ENCODE measurements at places on chromosomes 3 and 15.
A peak's percentile ranks its signal among the peaks of the same experiment; 100 is the strongest.

DNA sequence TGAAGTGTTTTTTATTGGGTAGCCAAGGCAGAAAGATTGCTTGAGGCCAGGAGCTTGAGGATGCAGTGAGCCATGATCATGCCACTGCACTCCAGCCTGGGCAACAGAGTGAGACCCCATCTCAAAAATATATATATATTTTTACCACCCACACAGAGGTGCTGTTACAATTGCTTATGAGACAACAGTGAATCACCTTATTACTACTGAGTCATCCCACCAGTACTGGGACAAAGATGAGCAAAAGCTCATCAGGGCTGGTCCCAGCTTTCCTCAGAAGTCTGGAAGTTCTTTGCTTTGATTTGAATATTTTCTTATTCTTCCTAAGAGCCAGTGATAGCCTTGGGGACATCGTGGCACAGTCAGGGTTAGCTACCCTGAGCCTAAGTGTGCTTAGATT, 207.7 kb downstream of the SOX2 start:
- no peak for DNase-seq

DNA sequence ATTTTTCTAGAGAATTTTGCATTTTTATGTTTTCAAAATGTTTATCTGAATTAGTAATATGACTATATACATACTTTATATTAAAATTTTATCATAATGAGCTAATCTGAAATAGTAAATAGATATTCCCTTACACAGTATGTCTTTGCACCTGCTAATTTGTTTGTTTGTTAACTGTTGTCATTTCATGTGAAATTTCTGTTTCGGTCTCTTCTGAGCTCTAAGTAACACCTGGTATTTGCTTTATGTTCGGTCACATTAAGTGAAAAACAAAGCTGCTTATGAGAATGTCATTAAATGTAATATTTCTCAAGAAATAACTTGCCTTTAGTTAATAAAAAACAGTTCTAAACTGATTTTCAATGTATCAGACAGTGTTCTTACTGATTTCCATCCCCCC, 61.1 kb downstream of the FNDC3B start:
- DNase-seq: no peak

- peak; percentile 43 for DNase-seq
Measured at GRCh38 chr3:42711491-42712343, 9.1 kb upstream of the HHATL start.

GRCh38 chr15:59200560-59200959, 6.1 kb upstream of the LDHAL6B start:
- no peak for DNase-seq
